Right ventricle myocardium inferior (tissue), 1 donor: ENCODE measurements at places on chromosomes 7 and 10. TPM values are rescaled to one million over a fixed set of nuclear protein-coding genes. Genes with fewer than 3 reads are reported as not detected.

DNA sequence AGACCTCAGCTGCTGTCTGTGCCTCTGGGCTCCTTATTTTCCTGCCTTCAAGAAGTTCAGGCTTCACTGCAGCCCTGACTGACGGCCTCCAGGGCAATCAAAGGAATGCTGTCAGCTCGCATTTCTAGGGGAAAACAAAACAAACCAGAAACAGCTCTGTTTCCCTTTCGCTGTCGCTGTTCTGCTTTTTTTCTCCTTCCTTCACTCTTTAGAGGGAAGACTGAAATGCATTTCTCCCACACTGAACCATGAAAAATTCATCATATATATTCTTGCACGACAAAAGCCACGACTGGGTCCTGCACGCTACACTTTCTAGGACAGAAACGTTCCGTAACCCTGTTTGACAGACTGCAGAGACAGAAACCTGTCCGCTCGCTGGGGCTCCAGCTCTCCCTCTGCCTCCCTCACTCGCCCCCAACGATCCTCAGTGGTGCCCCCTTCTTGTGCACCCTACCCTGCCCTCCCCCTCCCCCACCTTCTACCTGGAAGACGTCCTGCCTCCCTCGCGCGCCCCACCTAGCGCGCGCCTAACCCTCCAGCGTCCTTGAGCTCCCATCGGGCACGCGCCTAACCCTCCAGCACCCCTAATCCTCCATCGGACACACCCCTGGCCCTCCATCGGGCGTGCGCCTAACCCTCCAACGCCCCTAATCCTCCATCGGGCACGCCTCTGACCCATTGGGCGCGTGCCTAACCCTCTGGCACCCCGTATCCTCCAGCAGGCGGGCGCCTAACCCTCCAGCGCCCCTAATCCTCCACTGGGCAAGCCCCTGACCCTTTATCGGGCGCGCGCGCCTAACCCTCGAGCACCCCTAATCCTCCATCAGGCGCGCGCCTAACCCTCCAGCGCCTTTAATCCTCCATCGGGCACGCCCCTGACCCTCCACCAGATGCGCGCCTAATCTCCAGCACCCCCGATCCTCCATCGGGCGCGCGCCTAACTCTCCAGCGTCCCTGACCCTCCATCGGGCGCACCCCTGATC lies 37.1 kb downstream of the SVOPL start:
- DNase-seq = no peak

- DNase-seq = no peak
Observed at GRCh38 chr10:6741541-6741941, 161.5 kb upstream of the PRKCQ start.

Gene ODAD2
- not detected for total RNA-seq

GRCh38 chr10:115093286-115093775 lies at the start of gene ATRNL1:
TSS of gene ATRNL1 (plus strand) at chr10:115093365. CDS start at chr10:115093751, 386 bp downstream.
- DNase-seq = no peak

DNA sequence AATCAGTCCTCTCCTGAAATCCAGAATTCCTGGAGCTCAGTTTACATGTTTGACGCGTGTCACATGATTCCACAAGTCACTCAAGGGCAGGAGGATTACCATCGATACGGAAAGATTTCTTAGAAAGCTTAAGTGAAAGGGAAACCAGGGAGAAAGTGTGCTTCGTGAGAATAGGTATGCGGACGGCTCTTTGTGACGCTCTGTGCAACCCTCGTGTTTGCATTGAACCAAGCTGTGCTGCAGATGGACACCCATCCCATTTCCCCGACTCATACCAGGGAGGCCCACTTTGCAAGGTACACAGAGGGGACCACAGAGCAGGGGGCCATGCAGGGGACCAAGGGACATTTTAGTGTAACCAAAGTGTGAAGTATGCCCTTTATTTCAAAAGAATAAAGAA lies 43.2 kb downstream of the IKZF1 start:
- DNase-seq = no peak

Gene CCDC146
- 11.0 TPM for total RNA-seq

Gene PKD2L1
- not detected for total RNA-seq

Gene SLC13A1
- total RNA-seq = not detected

- no peak for DNase-seq
Observed at GRCh38 chr7:28999427-28999826, 41.3 kb upstream of the TRIL start.
